ENCODE measurements at places on chromosomes 7 and 10.
A peak's percentile ranks its signal among the peaks of the same experiment; 100 is the strongest.

DNA sequence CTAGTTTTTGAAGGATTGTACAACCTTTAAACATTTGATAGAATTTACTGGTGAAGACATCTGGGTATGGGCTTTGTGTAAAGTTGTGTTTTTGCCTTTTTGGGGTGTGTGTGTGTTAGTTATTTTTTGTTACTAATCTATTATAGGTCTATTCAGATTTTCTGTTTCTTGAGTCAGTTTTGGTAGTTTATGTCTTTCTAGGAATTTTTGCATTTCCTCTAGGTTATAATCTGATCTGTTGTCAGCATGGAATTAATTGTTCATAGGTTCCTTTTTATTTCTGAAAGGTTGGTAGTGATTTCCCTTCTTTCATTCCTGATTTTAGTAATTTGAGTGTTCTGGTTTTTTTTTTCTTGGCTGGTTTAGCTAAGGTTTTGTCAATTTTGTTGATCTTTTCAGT lies 17.7 kb downstream of the SEPTIN7 start:
- no peak for DNase-seq

DNA sequence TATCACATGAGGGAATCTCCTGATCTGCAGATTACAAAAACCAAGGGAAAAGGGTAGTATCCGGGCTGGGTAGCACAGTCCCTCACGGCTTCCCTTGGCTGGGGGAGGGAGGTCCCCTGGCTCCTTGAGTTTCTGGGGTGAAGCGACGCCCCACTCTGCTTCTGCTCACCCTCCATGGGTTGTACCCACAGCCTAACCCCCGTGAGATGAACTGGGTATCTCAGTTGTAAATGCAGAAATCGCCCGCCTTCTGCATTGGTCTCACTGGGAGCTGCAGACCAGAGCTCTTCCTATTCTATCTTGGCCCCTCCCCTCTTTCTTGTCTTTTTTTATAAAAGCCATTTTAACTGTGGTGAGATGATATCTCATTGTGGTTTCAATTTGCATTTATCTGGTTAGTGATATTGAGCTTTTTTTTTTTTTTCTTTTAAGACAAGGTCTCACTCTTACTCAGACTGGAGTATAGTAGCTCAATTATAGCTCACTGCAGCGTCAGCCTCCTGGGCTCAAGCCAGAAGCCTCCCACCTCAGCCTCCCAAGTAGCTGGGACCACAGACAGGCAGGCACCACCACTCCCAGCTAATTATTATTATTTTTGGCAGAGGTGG lies 87.8 kb downstream of the ABCC2 start:
- peak; percentile 57 for DNase-seq

DNA sequence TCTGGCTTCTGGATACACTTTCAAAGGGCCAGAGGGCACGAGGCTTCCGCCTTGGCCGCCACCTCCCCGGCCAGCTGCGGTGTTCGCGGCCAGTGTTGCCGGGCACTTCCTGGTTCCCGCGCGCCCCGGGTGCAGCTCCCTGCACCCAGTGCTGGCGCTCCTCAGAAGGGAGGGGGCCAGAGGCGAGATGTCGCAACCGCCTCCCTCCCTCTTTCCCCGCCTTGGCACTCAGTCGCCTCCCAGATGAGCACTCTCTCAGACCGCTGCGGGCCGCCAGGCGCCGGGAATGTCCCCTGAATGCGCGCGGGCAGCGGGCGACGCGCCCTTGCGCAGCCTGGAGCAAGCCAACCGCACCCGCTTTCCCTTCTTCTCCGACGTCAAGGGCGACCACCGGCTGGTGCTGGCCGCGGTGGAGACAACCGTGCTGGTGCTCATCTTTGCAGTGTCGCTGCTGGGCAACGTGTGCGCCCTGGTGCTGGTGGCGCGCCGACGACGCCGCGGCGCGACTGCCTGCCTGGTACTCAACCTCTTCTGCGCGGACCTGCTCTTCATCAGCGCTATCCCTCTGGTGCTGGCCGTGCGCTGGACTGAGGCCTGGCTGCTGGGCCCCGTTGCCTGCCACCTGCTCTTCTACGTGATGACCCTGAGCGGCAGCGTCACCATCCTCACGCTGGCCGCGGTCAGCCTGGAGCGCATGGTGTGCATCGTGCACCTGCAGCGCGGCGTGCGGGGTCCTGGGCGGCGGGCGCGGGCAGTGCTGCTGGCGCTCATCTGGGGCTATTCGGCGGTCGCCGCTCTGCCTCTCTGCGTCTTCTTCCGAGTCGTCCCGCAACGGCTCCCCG lies at the start of gene FFAR4:
Gene FFAR4 (plus strand): TSS at position 231 of the 842 bp plus-strand sequence. CDS start 56 bp downstream, at position 287.
- no peak for DNase-seq

DNA sequence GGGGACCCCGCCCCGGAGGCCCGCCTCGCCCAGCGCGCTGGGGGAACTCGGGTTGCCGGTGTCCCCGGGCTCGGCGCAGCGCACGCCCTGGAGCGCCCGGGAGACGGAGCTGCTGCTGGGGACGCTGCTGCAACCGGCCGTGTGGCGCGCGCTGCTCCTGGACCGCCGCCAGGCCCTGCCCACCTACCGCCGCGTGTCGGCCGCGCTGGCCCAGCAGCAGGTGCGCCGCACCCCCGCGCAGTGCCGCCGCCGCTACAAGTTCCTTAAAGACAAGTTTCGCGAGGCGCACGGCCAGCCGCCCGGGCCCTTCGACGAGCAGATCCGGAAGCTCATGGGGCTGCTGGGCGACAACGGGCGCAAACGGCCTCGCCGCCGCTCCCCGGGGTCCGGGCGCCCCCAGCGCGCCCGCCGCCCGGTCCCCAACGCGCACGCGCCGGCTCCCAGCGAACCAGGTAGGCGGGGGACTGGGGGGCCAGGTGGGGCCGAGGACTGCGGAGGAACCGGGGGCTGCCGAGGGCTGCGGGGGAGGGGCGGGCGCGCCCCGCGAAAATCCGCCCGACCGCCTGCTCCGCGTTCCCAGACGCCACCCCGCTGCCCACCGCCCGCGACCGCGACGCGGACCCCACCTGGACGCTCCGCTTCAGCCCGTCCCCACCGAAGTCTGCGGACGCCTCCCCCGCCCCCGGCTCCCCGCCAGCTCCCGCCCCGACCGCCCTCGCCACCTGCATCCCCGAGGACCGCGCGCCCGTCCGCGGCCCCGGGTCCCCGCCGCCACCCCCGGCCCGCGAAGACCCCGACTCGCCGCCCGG lies 574 bp downstream of the UTF1 start:
- no peak for DNase-seq

- no peak for DNase-seq
Observed at GRCh38 chr7:107394276-107394675, 75.6 kb upstream of the GPR22 start.

DNA sequence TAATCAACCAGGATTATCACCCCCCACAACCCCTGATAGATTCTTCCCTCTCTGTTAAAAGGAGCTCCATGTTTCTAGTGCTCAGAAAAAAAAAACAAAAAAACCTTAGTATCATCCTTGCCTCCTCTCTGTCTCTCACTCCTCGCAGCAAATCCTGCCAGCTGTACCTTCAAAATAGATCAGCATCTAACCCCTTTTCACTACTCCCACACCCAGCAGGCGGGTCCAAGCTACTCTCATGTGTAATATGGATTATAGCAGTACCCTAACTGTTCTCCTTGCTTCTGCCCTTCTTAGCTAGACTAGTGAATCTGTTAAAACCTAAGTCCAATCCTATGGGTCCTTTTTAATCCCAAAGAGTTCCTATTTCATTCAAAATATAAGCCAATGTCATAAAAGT lies 667.4 kb downstream of the MAGI2 start:
- DNase-seq, result no peak

DNA sequence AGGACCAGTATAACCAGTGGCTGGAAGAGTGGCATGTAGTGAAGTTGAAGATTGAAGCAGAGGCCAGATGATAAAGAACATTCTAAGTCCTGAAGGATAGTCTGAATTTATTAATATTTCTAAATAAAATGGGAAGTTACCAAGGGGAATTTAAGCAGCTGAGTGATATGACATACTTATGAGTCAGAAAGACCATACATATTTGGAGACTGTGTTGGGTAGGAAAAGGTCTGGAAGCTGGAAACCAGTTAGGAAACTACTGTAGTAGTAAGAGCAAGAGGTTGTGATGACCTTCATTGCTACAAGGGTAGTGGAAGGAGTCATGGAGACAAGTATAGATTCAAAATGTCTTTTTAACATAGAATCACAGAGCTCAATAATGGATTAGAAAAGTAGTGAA lies 752.3 kb downstream of the SUGCT start:
- no peak for DNase-seq

- DNase-seq, result no peak
Observed at GRCh38 chr7:105723572-105723971, 142.3 kb upstream of the EFCAB10 start.

DNA sequence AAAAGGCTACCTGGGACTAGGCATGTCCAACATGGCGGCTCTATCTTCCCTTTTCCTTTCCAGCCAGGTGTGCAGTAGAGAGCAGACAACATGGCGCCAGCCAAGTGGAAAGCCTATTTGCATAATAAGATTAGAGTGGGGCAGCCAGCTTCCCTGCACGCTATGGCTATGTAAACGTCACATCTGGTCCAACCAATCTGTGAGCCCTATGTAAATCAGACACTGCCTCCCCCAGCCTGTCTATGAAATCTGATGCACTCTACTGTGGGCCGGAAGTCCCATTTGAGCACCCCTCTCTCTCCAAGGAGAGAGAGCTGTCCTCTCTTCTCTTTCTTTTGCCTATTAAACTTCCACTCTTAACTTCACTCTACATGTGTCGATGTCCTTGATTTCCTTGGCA lies 984.9 kb upstream of the AUTS2 start:
- no peak for DNase-seq

DNA sequence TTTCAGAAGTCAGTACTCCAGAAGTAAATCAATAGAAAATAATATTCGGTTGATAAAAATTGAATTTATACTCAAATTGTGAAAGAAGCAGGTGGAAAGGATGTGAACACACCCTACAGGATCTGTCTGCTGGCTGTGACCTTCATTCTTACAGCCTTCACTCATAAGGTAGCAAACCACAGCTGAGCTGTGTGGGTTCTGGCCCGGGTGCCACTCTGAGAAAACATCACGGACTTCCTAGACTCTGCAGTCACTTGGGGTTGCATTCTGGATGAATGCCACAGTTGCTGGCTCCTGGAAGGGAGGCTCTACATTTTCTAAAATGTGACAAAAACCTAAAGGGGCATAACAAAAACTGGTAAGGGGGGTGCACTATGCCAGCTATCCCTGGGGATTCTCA lies 36.0 kb upstream of the ABLIM1 start:
- no peak for DNase-seq

- DNase-seq, result no peak
Observed at GRCh38 chr7:105493923-105494315, 28.2 kb downstream of the PUS7 start.

- DNase-seq, result no peak
Observed at GRCh38 chr10:5645944-5646617, 20.3 kb downstream of the ASB13 start.

Measured in stimulated activated CD4-positive, alpha-beta T cell treated with anti-CD3 and anti-CD28 coated beads, Interleukin-2, amount 100 ng/mL, for 24 hours (primary cell).